ENCODE measurements at places on chromosomes 11 and 22.

DNA sequence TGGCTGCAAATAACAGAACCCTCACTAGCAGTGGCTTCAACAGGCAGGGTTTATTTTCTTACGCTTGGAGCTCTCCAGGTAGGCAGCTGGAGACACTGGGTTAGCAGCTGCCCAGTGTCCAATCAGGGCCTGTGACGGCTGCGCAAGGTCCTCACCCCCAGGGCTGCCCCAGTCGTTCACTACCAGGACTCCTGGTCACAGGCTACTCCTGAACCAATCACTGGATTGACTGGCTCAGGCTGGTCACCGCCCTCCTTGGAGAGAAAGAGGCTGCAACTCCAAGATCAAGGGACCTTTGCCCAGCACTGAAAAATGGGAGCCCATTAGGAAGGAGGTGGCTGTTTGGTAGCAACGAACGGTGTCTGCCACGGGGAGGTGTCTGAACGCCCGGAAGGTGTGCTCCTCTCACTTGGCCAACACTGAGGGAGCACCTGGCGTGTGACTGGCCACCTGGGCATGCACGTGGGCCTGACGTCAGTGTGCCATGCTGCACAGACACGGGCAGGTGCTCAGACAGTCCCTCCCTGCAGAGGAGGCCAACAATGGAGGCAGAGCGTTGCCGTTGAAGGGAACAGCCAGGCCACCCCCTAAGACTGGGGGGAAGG, 5.1 kb downstream of the ARSA start:
- DNase-seq = no peak

GRCh38 chr11:96314326-96315020, 28.5 kb downstream of the MAML2 start:
- no peak for DNase-seq

GRCh38 chr11:73958521-73959141, 7.8 kb downstream of the DNAJB13 start:
- DNase-seq = no peak

DNA sequence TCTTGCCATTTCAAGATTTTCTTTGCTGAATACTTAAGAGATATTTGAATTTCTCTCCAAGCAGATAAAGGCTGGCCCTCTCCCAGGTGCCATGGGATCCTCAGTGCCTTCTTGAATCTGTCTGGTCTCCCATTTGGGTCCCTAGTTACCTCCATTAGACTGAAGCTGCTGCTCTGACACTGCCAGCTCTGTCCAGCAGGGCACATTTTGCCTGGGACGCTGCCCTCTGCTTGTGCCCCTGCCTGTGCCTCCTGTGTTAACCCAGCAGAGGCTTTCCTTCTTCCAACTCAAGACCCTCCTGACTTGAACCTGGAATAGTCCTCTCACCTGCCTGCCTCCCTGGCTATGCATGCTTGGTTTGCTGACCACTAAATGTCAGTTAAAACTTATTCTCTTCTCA, 406.3 kb downstream of the BUD13 start:
- no peak for DNase-seq

- DNase-seq = no peak
Observed at GRCh38 chr11:74474316-74474715, 7.0 kb upstream of the KCNE3 start.

GRCh38 chr22:20234760-20235388, 33.2 kb downstream of the RTN4R start:
- no peak for DNase-seq

GRCh38 chr11:99687320-99687719, 666.6 kb downstream of the CNTN5 start:
- no peak for DNase-seq

Measured in left renal pelvis (tissue), 4 donors.